ENCODE measurements at places on chromosomes 2 and 18.
A peak's percentile ranks its signal among the peaks of the same experiment; 100 is the strongest.

DNA sequence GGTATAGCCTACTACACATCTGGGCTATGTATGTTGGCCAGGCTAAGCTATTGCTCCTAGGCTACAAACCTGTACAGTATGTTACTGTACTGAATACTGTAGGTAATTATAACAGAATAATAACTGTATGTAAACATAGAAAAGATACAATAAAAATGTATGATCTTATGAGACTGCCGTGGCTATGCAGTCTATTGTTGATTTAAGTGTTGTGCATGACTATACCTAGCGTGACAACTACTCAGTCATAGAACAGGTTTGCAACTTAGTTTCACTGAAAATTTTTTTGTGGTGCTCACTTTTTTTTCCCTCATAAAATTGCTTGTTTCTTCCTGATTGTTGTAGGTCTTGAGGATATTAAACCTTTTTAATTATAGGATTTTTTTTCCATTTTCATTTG, 25.9 kb downstream of the KCMF1 start:
- no peak for DNase-seq

- no peak for DNase-seq
Observed at GRCh38 chr2:77520641-77521547, 1.3 kb downstream of the LRRTM4 start.

- DNase-seq = no peak
Observed at GRCh38 chr2:217527590-217528202, 475.1 kb downstream of the TNS1 start.

DNA sequence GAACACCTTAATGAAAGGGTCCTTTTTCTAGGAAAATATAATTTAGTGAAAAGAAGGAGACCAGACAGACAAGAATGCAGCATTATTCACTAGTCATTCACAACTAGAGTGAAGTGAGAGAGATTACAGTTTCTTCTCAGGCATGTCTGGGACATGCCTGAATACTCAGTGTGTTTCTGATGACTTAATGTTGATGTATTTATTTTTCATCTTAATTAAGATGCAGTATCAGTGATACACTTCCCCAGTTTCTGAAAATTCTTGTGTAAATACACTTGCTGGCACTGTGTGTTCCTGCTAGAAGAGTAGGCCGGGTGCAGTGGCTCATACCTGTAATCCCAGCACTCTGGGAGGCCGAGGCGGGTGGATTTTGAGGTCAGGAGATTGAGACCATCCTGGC, 143.6 kb downstream of the MYO3B start:
- DNase-seq = no peak

GRCh38 chr18:33866386-33866785, 288.4 kb downstream of the ASXL3 start:
- no peak for DNase-seq

DNA sequence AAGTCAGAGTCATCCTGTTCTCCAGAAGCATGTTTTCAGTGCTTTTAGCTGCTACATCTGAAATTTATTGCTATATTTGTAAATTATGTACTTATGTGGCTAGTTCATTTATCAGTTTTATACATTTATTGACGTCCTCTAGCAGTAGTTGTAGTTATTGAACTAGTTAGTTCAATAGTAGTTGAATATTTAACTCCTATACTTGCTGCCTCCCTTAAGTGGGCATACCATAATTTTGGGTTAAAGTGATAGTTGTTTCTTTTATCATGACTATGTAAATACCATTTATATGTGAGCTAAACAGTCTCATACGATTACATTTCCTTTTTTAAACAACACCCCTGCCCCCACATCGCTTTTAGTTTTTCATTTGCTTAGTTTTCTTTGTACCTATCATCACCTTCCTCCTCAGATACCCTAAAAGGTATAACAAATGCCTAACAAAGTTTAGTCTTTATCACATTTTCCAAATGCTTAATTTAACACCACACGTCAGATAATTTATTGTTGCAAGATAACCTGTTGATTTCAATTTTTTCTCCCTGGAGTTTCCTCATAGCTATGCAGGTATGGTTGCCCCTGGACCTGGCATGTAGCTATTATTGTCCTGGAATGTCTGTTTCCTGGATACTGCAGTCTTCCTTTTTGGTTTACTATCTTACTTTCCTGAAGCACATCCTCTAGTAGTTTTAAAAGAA, 8.8 kb downstream of the MAP4K4 start:
- no peak for DNase-seq

- no peak for DNase-seq
Observed at GRCh38 chr2:131584940-131585339, 57.3 kb downstream of the CCDC74A start.

DNA sequence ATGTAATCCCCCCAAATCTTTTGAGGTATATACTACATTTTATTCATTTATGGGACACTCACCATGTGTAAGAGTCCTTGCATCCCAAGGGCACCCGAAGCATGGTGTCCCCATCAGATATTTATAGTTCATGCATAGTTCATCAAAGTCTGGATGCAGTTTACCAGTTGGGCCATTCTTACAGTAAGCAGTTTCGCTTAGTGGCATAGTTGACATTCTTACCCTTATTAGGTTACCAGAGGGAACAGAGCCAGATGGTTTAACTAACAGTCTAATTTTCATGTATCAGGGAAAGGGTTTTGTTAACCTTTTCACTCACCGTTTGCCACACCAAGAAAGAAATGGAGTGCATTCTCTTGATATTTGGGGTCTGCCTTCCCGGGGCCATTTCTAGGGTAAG, 7.1 kb downstream of the ZNF407 start:
- no peak for DNase-seq

GRCh38 chr2:171482308-171482707, 40.0 kb upstream of the CYBRD1 start:
- DNase-seq = no peak

DNA sequence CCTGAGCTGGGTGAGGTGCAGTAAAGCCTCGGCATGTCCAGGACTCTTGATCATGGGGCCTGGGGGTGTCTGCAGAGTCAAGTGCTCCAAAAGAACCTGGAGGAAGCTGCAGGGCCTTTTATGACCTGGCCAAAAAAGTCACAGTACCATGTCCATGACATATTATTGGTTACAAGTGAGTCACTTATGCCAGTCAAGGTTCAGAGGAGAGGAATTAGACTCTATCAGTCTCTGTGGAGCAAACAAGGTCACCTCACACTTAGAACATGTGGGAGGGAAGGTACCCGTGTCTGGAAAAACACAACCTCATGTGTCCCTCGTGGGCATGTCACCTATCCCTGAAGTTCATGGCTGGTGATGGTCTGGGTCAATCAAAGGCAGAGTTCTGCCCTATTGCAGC, 465.7 kb downstream of the FBXO15 start:
- no peak for DNase-seq

DNA sequence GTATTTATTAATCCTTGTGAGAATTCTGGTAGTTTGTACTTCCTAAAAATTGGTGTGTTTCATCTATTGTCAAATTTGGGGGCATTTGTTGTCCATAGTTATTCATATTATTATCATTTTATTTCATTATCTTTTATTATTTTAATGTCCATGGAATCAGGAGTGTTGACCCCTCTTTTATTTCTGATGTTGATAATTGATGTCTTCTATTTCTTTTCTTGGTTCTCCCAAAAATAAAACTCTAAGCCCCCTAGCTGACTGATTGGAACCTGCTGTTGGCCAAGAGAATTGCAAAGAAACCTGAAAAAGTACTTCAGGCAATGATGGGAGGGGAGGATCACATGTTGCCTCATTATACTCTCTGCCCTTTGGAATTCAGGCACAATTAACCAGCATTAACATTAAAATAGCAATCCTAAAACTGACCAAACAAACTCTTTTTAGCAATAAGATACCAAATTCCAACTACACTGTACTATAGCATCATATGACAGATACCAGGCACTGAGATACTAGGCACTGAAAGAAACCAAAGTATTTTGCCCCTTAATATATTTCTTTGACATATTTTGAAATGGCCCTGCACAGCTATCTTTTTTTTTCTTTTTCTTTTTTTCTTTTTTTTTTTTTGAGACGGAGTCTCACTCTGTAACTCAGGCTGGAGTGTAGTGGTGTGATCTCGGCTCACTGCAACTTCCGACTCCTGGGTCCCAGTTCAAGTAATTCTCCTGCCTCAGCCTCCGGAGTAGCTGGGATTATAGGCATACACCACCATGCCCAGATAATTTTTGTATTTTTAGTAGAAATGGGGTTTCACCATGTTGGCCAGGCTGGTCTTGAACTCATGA, 1097.2 kb upstream of the CNTNAP5 start:
- no peak for DNase-seq

- no peak for DNase-seq
Observed at GRCh38 chr2:5433855-5434254, 258.3 kb upstream of the SOX11 start.

- no peak for DNase-seq
Observed at GRCh38 chr2:10414591-10414990, 33.5 kb downstream of the ODC1 start.

DNA sequence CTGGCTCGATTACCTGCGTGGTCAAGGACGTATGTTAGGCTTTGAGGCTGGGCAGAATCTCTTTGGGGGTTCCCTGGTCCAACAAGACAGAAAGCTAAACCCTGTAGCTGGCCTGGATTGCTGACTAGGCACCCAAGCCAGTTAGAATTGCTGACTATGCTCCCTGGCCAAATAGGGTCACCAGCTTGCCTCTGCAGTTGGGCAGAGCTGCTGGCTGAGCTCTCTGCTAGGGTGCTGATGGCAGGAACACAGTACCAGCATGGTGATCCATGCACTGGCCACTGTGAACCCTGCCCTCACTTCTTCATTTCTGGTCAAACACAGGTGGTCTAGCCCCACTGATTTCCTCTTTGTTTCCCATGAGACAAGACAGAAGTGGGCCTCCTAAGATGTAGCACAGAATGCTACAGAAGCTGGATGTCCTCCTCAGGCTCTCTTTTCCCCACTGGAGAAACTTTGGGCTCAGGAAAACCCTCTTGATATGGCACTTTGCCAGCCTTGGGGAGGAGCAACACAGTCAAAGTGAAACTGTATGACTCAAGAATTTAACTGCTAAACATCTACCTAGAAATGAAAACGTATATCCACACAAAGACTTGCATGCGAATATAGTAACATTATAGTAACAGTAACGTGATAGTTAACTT, 20.8 kb downstream of the SP140L start:
- no peak for DNase-seq

- DNase-seq = no peak
Observed at GRCh38 chr2:205612636-205613035, 69.7 kb upstream of the NRP2 start.

DNA sequence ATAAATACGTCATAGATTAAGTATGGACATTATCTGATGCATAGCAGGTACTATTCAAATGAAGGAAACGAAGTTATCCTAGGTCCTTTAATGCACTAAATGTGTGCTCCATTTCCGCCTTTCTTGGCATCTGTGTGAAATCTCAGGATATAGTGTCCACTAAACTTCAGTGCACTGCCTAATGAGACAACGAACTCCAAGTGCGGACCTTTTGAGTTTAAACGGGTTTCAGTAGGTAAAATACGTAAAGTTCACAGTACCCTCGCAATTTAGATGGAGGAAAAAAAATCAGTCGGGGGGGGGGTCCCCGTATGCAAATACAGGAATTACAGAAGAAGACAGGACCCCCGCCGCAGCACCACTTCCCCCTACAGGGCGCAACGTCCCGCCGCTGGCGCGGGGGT, 729 bp upstream of the REL start:
- no peak for DNase-seq

GRCh38 chr2:43634604-43635306, 2.3 kb upstream of the PLEKHH2 start:
- no peak for DNase-seq

DNA sequence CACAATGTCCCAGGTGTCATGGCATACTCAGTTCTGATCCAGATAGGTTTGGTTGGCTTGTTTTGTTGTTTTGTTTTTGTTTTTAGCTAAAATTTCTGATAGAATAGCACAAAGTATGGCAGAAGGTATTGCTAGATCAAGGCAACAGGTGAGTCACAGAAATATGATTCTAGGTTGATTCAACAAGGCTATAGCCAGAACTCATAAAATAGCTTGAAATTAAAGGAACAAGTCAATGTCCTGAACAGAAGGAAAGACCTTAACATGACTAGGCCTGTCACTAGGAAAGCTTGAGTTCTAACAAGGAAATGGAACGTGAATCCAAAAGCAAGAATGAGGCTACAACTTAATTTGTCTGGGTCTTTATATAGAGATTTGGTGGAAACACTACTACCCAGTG, 157.1 kb downstream of the GALNT3 start:
- DNase-seq = no peak

- no peak for DNase-seq
Observed at GRCh38 chr2:224875841-224876240, 159.7 kb upstream of the CCDC195 start.

- DNase-seq = no peak
Observed at GRCh38 chr18:50071397-50071796, 123.5 kb downstream of the MYO5B start.

DNA sequence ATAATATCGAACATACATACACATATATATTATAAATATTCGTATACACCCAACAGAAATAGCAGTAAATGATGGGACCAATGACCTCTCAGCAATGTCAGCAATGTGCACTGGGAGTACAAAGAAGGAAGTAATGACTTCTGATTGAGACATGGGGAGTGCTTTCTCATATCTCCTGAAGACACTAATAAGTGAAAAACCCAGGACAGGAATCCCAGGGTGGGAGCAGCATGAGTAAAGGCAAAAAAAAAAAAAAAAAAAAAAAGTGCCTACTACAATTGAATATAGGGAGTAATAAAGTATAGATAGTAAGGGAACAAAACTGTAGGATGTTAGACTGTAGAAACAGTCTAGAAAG, 491.3 kb downstream of the IRS1 start:
- no peak for DNase-seq

- no peak for DNase-seq
Observed at GRCh38 chr2:62287282-62287681, 91.4 kb downstream of the B3GNT2 start.

- no peak for DNase-seq
Observed at GRCh38 chr2:121377646-121378045, 92.6 kb upstream of the TFCP2L1 start.

GRCh38 chr2:127859712-127860085, 1.7 kb upstream of the POLR2D start:
- DNase-seq = no peak

GRCh38 chr2:113757138-113757657, 756 bp upstream of the SLC35F5 start:
- peak; percentile 13 for DNase-seq

DNA sequence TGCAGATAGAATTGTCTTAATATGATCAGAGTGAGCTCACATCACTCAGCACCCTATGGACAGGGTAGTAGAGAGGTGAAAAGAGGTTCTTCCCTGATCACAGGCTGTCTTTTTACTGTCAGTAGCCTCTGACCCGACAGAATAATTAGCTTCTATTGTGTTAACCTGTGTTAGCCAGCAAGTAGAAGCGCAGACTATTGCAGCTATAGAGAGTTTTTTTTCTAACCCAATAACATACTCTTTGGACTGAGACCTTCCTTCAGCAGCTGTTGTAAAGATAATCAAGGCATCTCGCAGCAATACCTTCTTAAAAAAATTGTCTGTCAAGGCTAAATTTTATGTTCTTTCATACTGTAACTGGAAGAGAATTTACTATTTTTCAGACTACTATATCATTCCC, 670.4 kb downstream of the ADCYAP1 start:
- DNase-seq = no peak

GRCh38 chr18:56377231-56377630, 261.2 kb downstream of the TXNL1 start:
- no peak for DNase-seq

GRCh38 chr2:165876712-165877111, 76.9 kb downstream of the TTC21B start:
- DNase-seq = no peak

All from C1 segment of cervical spinal cord (tissue), 14 donors.